Progenitor cell of endocrine pancreas (in vitro differentiated cells): ENCODE measurements at places on chromosomes 3 and 15.

DNA sequence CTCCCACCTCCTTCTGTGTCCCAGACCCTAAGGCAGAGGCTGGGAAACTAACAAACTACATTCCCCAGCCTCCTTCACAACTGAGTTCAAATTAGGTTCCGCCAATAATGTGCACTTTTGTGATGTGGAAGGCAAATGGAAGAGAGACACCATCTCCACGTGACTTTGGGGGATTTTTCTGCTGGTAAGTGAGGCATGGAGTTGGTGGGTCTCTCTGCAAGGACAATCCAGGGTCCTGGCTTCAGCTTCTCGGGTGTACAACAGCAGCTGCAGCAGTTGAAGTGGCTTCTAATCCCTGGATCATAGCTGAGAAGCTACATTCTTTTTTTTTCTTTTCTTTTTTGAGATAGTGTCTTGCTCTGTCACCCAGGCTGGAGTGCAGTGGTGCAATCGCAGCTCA is 58.9 kb upstream of the GATA2 start:
- no peak for DNase-seq

DNA sequence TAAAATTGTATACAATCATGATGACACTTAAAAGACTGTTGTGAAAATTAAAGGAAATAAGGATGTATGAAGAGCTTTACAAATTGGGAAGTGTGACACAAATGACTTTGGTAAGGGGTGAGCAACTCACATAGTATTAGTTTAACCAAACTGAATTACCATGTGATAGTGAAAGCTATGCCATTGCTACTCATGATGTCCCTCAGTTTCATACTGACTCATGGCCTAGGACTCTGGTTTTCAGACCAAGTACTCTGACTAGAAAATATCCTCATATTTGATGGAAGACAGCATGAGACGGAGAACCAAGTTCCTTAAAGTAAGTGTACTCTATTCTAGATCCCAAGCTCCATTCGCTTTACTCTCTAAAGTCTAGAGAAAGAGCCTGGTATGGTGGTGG is 203.2 kb upstream of the ICE2 start:
- no peak for DNase-seq

DNA sequence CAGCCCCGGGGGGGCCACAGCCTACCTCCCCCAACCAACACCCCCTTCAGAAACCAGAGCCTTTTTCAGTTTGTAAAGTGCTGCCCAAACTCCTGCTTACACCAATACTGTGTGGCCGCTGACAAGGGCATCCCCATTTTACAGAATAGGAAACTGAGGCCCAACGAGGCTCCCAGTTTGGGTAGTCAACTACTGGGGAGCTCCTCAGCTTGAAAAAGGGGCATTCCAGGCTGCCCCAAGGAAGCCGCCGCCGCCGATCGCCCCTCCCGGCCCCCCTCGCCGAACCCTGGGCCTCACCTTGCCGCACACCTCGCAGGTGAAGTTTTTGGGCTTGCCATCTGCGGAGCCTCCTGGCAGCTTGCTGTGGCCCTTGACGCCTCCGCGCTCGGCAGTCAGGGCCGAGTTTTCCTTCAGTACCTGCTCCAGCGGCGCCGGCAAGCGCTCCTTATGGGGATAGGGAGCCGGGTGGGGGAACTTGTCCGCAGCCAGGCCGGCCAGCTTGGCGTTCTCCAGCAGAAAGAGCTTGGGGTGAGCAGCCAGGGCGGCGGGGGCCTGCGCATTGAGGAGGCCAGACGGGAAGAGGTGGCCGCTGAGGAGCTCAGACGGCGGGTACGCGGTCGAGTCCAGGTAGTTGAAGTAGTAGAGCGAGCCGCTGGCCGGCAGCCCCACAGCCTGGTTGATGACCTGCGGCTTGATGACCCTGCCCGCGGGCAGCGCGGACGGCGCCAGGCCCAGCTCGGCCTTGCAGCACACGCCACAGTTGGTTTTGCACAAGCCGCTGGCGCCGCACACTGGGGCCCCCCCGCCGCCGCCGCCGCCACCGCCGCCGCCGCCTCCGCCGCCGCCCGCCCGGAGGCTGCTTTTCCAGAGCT is 1.4 kb downstream of the FEZF2 start:
- no peak for DNase-seq

- no peak for DNase-seq
Measured at GRCh38 chr15:70099967-70100473, 2.3 kb upstream of the TLE3 start.

DNA sequence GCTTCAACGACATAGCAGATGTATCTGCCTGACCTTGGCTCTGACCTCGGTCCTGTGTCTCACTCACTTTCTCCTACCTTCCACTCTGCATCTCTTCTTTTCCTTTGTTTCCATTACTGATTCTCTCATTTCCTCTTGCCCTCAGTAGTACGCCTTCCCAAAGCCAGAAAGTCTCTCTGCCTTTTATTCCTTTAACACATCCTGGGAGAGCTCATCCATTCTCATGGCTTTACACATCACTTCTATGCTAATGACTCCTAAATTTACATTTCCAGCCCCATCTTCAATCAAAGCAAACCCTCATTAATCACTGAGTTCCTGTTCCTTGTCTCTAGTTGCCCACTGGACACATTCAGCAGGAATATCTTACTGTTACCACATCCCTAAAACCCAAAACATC is 938.6 kb downstream of the NTRK3 start:
- no peak for DNase-seq

DNA sequence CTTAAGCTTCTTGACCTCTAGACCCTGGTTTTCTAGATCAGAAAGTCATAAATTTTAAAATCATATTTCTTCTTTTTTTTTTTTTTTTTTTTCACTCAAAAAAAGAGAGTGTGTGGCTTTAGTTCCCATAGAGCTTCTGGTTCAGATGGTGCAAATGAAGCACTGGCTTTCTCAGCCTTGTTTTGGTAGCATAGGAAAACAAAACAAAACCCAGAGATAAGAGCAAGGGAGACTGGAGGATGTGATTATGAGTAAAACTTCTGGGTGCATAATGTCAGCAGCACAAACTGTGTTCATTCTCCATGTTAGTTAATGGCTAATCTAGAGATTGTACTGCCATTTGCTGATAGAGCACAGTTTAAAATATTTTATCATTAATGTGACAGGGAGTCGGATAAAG is 55.4 kb downstream of the RARB start:
- no peak for DNase-seq

DNA sequence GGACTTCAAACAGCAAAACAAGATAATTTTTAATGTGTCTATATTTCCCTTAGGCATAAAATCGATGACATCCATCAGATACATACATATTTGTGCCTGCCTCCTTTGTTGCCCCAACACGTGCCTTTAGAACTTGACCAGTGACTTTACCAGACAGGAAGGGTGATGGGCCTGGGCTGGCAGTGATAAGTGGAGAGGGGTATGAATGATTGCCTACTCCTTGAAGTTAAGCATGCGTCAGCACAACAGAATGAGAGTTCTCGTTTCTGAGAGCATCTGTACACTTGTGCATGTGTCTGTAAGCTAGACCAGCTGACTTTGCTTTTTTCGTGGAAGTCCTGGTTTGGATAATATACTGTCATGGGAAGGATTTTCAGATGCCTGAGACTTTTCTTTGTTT is 54.9 kb upstream of the COL6A6 start:
- no peak for DNase-seq

DNA sequence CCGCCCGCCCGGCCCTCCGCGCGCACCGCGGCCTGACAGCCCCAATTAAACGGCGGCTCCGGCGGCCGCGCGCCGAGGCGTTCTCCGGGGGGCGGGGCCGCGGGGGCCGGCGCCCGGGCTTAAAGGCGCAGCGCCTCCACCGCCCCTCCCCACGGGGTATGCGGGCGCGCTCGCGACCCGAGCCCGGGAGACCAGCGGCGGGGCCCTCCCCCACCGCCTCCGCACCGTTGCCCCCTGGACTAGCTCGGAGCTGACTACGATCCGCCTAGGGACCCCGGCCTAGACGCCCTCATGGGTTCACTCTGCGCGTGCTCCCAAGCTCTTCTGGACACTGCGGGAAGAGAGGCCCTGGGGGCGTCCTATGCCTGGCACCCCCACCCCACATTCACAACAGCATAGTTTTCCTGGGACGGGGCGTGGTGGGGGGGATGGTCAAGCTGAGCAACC is at the start of gene DUSP7:
DUSP7 (minus strand) TSS at position 51 of the 447 bp plus-strand sequence. CDS start 205 bp downstream, outside the sequence.
- peak; percentile 58 for DNase-seq

GRCh38 chr3:192395506-192395905 is 331.8 kb downstream of the FGF12 start:
- no peak for DNase-seq

DNA sequence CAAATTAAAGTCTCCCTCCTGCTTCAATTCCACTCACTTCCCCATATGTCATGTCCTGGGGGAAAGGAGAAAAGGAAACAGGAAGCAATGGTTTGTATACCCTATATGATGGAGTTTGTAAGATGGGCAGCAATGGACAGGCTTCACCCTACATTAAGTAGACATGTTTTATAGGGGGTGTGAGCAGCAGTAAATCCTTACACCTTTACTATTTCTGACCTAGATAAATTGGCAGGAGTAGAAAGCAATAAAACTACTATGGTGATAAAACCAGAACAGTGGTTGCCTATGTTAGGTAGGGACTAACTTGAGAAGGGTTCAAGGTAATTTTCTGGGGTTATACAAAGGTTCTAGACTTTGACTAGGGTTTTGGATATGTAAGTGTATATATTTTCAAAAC is 301.7 kb downstream of the GBE1 start:
- no peak for DNase-seq

- no peak for DNase-seq
Measured at GRCh38 chr3:32154205-32154579, 47.8 kb downstream of the GPD1L start.
